ENCODE measurements at places on chromosomes 2 and 18.

DNA sequence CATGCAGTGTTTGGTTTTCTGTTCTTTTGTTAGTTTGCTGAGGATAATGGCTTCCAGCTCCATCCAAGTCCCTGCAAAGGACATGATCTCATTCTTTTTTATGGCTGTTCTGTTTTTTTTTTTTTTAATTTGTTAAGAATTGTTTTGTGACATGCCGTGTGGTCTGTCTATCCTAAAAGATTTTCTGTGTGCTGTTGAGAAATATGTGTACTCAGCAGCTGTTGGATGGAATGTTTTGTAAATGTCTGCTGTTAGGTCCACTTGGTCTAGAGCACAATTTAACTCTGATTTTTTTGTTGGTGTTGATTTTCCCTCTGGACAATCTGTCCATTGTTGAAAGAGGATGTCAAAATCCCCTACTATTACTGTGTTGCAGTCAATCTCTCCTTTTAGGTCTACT is 80.4 kb upstream of the WDR75 start:
- no peak for DNase-seq

DNA sequence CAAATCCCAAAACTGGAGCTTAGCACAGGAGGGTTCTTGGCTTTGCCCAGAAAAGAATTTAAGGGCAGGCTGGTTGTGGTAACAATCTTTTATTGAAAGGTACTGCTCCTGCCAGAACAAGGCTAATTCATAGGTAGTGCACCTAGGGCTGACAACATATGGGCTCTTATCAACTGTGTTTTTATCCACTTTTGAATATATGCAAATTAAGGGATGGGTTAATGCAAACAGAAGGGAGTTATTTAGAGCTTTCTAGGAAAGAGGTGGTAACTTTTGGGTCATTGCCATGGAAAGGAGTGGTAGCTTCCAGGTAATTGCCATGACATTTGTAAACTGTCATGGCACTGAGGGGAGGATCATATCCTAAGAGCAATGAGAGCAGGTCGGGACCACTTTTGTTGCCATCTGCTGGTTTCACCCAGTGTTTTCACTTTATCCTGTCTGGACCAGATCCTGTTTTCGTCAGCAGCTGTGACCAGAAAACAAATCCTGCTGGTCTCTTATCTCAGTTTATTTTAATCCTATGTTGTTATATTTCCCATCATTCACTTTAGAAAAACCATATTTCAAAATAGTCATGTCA is 981 bp downstream of the C2orf66 start:
- DNase-seq = no peak

GRCh38 chr2:1680222-1681016 is 63.9 kb downstream of the PXDN start:
- DNase-seq = no peak

- DNase-seq = no peak
Observed at GRCh38 chr18:60895181-60895580, 438.0 kb upstream of the CDH20 start.

GRCh38 chr2:20604951-20605381 is 45.9 kb downstream of the HS1BP3 start:
- no peak for DNase-seq

GRCh38 chr18:39945076-39945475 is 2010.0 kb upstream of the PIK3C3 start:
- DNase-seq = no peak

GRCh38 chr2:46225730-46226129 is 71.5 kb upstream of the EPAS1 start:
- DNase-seq = no peak

DNA sequence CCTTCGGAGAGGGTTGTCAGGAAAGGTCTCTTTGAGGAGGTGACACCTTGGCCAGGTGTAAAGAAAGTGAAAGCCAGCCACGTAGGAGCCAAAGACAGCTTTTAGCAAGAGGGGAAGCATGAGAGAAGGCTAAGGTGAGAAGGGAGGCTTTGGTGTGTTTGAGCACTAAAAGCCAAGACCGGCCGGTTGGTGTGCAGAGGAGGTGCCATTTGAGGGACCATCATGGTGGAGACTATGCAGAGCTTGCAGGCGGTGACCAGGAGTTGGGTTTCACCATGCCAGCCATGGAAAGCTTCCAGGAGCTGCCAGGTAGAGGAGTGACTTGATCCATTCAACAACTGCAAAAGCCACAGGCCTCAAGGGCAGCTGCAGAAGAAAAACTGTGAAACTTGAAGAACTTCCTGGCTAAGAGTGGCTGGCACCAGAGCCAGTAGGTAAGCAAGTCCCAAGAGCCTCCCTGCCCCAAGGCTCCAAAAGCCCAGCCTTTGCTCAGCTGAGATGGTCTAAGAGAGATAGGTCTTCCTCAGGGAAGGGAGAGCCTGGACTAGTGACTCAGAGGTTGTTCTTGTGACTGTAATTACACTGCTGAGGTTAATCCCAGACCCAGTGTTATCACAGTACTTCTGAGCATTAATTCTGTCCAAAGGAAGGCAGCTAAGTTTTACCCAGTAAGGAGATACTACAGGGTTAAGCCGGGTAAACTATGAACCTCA is 319.0 kb downstream of the BCL11A start:
- DNase-seq = no peak

DNA sequence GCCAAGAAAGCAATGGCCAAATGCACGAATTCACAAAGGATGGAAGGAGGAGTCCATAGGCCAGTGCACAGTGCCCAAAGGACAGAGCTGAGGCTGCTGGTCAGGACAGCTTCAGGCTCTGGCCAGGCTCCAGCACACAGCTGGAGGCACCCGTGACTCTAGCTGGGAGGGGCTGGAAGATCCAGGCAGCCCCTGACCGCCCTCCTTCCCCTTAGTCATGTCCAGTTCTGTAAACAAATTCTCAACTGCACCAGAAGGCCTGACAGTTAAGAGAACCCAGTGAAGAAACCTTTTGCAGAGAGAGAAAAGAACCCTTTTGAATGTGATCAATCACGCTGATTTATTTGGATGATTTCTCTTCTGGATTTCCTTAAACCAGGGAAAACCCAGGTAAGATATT is 7.7 kb upstream of the YWHAQ start:
- DNase-seq = peak; percentile 71

DNA sequence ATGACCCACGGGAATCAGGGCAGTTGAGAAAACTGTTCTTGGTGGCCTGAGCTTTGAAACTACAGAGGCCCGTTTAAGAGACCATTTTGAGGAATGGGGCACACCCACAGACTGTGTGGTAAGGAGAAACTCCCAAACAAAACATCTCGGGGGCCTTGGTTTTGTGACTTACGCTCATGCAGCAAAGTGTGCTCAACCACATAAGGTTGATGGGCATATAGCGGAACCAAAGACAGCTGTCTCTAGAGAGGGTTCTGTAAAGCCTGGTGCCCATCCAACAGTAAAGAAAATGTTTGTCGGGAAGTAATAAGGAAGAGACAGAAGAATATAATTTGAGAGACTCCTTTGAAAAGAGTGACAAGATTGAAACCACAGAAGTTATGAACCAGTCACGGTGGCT is 5.4 kb downstream of the MRO start:
- no peak for DNase-seq

DNA sequence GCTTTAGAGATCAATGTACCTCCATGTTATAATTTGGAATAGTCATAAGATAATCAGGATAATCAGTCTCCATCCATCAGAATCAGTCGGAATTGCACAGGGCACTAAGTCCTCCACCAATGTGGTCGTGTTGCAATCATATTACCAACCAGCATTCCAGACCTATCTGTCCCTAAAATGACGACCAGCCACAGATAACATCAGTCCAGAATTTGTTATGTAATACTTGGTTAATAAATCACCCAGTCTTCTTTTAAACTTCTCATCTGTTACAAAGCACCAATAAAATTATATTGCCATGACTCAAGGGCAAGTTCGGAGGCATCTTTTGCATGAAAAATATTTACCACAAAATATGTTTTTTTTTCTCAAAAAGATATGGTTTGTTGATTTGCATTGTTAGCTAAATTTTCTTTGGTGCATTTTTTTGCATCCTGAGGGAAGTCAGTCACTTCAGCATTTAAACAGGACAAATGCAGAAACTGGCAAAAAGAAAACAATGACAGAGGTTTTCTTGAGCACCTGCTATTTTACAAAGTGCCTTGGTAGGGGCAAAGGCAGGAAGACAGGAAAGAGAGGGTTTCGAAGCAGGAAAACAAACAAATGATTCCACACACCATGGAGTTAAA is 29.3 kb downstream of the PIEZO2 start:
- no peak for DNase-seq

DNA sequence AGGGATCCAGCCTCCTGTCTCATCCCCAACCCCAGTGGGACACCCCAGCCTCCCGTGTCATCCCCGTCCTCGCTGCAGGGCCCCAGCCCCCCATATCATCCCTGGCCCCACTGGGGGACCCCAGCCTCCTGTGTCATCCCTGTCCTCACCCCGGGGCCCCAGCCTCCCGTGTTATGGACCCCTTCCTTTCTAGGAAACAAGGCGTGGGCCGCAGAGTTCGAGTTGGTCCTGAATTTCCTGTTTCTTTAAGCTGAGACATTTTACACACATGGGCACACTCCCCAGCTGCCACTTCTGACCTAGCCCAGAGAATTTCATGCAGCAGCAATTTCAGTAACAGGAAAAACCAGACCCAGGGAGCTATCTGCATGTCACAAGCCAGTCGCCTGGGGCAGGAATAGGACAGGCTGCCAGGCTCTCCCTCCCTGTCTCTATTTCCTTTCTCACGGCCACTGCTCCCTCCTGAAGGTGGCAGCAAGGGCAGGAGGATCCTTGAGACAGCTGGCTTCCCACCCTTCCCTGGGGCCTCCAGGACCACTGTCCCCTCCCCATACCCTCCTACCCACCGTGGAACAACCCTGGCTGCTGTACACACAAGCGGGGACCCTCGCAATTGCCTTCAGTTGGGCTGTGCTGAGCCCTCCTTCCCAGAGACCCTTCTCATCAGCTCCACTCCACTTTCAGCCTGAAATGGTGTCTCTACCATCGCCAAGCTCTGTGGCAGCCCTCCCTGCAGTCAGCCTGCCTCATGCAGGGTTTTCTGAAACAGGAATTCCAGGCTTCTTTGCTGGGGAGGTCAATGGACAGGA is 141.9 kb upstream of the ID2 start:
- DNase-seq = peak; percentile 66

- DNase-seq = no peak
Observed at GRCh38 chr18:61896757-61897156, 4.0 kb upstream of the RNF152 start.

DNA sequence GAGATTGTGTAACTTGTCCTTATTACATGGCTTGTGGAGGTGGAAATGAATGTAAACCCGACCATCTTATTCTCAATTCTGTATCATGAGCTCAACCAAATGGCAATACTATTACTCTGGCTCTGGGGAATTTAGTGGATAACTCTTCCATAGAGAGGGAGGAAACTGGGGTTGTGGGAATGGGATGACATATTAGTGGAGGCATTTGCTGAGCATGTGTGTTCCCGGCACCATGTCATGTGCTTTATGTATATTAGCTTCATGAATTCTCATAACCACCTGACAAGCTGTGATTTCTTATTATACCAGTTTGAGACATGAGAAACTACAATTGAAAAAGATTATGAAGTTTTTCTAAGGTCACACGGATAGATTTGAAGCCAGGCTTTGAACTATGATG is 112.8 kb upstream of the TMEFF2 start:
- no peak for DNase-seq

DNA sequence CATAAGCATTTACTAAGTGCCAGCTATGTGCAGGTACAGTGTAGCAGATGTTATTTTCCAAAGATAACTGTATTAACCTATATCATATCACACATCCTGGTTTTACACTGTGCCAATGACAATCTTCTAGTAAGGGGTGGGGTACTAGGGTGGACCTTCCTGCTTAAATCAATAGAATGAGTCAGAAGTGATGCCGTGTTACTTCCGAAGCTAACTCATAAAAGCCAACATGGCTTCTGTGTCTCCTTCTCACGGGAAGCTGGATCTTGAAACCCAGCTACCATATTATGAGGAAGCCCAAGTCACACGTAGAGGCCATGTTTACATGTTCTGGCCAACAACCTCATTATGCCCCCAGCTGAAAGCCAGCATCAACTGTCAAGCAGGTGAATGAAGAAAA is 59.1 kb downstream of the MRPL33 start:
- no peak for DNase-seq

DNA sequence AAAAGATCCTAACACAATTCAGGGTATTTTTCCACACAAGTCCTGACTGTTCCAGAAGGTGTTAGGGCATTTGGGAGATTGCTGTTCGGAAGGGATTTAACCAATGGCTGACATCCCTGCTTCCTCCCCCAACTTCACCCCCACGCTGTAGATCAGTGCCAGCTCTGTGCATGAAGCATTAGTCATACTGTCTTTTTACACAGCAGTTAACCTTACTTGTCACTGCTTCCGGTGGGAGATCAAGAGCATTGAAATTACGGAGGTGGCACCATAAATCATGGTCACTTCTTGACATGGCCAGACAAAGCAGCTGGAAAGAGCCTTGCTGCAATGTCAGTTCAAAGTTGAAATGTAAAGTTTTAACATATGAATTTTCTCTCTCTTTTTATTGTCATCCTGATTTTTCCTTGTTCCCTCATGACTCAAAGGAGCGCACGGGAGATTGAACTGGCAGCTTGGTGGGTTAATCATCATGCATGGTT is 70.2 kb downstream of the HRH4 start:
- DNase-seq = peak; percentile 82

DNA sequence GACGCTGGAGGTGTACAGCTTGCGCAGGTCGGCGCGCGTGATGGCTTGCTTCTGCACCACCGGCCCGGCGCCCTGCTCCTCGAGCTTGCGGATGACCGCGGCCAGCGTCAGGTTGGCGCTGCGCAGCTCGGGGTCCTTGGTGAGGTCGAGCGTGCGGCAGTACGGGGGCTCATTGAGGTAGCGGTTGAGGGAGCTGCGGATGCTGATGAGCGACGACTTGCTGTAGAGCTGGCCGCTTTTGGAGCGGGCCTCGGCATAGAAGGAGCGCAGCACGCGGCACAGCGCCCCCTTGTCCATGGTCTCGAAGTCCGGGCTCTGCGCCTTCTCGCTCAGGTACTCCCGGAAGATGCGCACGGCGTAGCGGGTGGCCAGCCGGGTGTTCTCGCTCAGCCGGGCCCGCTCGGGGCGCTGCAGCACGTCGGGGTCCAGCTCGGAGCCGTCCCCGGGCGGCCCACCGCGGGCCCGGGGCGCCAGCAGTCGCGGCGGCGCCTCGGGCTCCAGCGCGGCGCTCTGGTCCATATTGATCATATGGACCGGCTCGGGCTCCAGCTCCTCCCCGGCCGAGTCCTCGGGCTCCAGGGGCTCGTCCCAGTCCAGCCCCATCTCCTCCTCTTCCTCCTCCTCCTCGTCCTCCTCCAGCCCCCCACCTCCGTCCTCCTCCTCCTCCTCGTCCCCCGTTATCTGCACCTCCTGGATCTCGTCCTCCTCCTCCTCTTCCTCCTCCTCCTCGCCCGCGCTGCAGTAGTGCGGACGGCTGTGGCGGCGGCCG is 523 bp downstream of the KCTD1 start:
- DNase-seq = no peak

DNA sequence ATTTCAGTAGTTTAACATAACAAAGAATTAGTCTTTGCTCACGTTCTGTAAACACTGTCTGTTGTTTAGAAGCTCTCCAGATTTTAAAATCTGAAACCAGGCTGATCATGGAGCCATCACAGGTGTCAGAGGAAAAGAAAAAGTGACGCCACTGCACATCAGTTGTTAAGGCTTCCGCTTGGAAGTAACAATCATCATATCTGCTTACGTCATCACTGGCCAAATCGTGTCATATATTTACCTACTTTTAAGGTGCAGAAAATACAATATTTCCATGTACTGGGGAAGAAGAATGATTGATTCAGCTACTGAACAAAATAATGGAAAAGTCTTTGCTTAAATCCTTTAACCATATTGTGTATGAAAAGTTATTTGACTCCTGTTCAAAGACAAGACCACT is 382.6 kb upstream of the MC4R start:
- DNase-seq = no peak
